ENCODE measurements at places on chromosomes 16 and 17.

DNA sequence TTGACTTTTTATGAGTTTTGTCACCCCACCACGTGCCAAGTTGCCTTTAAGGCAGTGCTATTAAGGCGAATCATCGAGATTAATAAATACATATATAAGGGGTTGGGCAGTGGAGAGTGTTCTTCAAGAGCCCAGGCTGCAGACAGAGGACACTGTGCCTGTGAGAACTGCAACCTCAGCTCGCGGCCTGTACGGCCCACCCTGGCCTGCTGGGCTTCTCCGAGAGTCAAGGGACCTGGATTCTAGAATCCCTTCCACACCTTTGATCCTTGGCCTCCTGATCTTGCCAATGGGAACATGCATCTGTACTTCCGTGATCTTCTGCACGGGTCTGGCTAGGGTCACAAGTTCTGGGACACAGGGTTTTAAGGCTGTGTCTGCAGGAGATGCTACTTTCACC, 54.5 kb downstream of the IRX5 start:
- no peak for DNase-seq

GRCh38 chr16:86222965-86223551, 287.3 kb upstream of the FOXF1 start:
- no peak for DNase-seq

DNA sequence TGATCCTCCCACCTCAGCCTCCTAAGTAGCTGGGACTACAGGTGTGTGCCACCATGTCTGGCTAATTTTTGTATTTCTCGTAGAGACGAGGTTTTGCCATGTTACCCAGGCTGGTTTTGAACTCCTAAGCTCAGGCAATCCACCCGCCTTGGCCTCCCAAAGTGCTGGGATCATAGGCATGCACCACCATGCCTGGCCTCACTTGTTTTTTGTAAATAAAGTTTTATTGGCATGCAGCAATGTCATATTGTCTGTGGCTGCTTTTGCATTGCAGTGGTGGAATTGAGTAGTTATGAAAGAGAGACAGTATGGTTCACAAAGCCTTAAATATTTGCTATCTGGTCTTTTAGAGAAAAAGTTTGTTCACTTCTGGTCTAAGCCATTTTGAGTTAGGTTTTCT, 124.7 kb downstream of the PRKCA start:
- no peak for DNase-seq

- no peak for DNase-seq
These were observed 1.8 kb downstream of the KIF1C start for GRCh38 chr17:4999430-5000093.

GRCh38 chr16:64397945-64398508, 723.8 kb downstream of the CDH11 start:
- DNase-seq: no peak

- no peak for DNase-seq
These were observed 7.0 kb upstream of the ZFHX3 start for GRCh38 chr16:73054813-73055482.

GRCh38 chr16:27792486-27793248, 242.7 kb downstream of the KATNIP start:
- DNase-seq: no peak

- DNase-seq: no peak
These were observed 6.3 kb upstream of the CEP131 start for GRCh38 chr17:81228834-81229665.
